NCI-H1092 (cell line): ENCODE measurements at places on chromosomes 16 and 17.

DNA sequence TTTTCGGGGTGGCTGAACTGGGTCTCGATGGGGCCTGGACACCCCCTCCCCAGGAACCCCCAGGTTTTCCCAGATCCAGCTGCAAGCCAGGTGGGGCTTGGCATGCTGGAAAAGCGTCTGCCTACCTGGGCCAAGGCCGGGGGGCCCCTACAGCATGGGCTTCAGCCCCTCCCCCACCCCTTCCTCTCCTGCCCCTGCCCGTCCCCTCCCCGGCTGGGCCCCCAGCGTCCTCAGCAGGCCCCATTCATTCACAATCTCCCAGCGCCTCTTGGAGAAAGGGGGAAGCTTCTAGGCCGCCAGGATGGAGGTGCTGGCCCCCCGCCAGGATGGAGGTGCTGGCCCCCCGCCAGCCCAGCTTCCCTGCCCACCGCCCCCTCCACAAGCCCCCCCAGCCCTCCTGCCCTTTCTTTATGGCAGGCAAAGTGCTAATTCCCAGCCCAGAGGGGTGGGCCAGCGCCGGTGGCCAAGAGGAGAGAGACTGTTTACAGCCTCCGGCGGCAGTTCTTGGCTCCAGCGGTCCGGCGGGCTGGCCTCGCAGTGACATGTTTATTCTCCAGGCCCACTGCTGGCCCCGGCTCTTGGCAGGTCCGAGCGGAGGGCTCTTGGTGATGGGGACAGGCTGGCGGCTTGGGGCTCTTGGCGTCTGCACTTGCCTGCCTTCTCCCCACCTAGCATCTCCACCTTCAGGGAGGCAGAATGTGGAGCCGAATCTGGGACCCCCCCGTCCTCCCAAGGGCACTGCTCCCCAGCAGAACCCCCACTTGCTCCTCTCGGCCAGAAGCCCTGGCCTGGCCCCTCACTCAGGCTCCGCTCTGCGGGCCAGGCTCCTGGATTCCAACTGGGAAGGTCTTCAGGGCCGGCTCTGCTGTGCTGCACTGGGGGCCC, 94.4 kb upstream of the CIBAR2 start:
- DNase-seq: peak; percentile 92

DNA sequence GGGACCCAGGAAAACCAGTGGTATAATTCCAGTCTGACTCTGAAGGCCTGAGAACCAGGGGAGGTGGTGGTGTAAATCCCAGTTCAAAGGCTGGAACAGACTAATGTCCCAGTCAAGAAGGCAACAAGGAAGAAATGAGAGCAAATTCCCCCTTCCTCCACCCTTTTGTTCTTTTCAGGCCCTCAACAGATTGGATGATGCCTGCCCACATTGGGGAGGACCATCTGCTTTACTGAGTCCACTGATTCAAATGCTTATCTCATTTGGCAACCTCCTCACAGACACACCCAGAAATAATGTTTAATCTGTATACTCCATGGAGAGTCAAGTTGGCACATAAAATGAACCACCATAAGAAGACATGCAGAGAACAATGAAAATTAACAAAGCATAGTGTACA, 61.9 kb upstream of the CRYM start:
- no peak for DNase-seq

- DNase-seq: no peak
Observed at GRCh38 chr17:10198509-10199249, at the start of gene GAS7. Gene GAS7, minus strand, starts transcription at chr17:10198606.

DNA sequence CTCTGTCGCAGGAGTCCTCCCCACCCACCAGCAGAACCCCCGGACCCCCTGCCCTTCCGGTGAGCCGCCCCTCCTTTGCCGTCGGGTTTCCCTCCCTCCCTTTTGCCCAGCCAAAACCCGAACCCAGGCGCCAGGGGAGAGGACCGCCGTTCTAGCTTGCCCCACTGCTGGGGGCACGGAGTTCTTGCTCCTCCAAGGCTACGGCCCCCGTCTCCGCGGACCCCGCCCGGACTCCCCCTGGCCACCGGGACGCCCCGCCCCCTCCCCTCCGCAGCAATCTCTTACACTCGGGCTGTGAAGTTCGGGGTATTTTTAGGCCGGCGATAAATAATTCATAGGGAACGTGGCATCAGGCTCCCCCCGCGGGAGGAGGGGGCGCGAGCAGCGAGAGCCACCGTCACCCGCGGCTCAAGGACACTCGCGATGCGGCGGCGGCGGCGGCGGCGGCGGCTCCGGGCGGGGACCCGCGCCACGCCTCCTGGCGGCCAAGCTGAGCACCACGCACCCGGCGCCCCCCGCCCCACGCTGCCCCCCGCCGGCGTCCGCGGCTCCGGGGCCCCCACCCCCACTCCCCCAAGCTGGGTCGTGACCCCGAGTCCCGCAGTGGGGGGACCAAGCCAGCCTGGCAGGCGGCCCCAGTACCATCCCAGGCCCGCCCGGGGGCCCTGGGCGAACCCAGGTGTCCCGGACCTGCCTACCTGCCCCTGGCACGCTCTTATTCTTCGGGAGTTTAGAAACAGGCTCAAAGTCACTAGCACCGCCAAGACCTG, at the start of gene GRIN2C:
Gene GRIN2C (minus strand): TSS at position 427 of the 770 bp plus-strand sequence. CDS start 4,793 bp downstream, outside the sequence.
- no peak for DNase-seq

- peak; percentile 42 for DNase-seq
Observed at GRCh38 chr16:75764154-75764768, 38.0 kb upstream of the CPHXL start.

DNA sequence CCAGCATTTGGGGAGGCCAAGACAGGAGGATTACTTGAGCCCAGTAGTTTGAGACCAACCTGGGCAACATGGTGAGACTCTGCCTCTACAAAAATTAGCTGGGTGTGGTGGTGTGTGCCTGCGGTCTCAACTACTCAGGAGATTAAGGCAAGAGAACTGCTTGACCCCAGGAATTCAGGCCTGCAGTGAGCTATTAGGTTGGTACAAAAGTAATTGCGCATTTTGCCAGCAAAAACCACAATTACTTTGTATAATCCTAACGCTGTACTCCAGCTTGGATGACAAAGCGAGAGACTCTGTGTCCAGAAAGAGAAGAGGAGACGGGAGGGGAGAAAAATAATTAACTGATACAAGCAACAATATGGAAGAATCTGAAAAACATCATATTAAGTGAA, 32.7 kb downstream of the YWHAE start:
- DNase-seq: no peak

GRCh38 chr17:40699853-40700252, 3.7 kb downstream of the KRT24 start:
- DNase-seq: no peak

GRCh38 chr16:65224471-65224870, 102.6 kb upstream of the CDH11 start:
- no peak for DNase-seq

DNA sequence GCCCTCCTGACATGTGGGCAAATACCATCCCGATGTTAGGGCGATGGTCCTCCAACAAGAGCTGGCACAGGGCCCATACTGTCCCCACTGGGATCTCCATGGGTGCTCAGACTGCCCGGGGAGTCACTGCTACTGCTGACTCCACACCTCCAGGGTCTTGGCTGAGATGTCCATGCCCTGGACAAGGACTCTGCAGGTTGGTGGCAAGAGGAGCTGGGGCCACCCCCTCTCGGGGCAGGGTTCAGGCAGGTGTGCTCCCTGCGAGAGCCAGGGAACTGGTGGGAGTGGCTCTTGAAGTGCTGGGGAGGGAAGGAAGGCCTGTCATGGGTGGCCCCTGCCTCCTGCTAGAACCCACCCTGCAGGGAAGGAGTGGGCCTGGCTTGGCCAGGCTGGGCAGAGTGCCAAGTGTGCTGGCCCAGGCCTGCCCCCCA, 6.4 kb downstream of the CASKIN2 start:
- DNase-seq: no peak

GRCh38 chr17:3929181-3929580, 12.9 kb upstream of the P2RX1 start:
- DNase-seq: no peak

GRCh38 chr16:9484881-9485280, 393.4 kb downstream of the HAPSTR1 start:
- DNase-seq: no peak

DNA sequence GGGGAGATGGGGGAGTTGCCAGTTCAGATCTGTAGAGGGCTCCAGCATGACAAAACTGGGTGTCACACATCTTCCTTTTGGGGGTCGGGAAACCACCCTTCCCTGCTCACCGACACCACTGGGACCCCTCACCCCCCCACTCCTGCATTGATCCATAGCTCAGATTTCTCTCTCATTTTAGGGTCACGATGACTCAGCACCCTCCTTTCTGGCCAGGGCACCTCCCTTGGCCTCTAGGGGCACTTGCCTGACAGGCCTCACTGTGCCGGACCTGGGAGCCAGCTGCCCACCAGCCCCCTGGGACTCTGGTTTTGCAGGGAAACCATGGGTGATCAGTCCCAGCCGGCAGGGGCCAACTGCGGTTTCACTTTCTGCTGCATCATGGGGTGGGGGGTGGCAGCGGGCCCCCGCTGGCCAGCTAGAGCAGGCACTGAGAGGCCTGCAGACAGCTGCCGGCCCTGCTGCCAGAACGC, 239.4 kb downstream of the MRTFB start:
- DNase-seq: no peak
